ENCODE measurements at places on chromosomes 13 and 19.

DNA sequence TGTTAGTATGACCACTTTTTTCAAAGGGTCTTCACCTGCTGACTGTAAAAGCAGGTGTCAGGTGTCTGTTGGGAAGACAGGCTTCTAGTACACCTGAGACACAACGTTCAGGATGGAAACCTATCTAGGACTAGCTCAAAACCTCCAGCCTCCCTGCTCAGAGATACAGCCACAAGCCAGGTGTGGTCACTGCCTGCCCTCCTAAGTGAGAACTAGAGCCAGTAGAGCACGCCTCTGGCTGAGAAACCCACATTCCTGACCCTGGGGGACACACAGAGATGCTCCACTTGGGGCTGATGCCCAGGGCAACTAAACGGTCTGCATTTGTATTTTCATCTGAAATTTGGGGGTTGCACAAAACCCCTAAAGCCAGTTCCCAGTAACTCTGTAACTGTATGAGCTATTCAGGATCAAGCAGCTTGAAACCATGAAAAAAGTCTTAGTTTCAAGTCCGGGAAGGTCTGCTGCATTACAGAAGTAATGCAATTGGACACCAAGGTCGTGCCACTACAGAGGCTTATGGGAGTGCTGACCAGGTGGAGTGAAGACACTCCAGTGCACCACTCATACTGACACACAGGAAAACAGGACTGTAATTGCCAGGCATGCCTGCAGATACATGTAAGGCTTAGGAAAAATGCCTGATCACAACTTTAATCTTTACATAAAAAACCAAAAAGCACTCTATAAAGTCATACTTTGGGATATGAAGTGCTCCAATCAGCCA lies 27.8 kb downstream of the ANKRD10 start:
- DNase-seq, result no peak

- no peak for DNase-seq
Observed at GRCh38 chr13:41365631-41366030, 54.6 kb downstream of the NAA16 start.

GRCh38 chr13:42820451-42820850 lies 39.1 kb downstream of the FAM216B start:
- DNase-seq, result no peak

- DNase-seq, result no peak
Observed at GRCh38 chr13:32897296-32897695, 118.9 kb upstream of the KL start.

DNA sequence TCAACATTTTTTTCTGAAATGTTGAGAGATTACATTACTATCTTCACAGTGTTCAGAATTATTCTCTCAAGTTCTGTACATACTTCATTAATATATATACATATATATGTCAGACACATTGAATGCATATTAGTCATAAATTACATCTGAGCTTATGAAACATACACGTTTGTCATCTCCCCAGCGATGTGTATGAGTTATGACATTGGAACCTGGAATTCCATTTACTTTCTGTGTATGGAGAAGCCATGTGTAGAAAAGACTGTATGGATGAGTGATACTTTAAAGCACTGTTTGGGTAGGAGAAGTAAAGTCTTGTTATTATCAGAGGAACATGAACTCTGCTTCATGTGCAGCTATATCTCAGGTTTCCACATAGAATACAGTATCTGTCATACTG lies 167.2 kb downstream of the FGF14 start:
- no peak for DNase-seq

DNA sequence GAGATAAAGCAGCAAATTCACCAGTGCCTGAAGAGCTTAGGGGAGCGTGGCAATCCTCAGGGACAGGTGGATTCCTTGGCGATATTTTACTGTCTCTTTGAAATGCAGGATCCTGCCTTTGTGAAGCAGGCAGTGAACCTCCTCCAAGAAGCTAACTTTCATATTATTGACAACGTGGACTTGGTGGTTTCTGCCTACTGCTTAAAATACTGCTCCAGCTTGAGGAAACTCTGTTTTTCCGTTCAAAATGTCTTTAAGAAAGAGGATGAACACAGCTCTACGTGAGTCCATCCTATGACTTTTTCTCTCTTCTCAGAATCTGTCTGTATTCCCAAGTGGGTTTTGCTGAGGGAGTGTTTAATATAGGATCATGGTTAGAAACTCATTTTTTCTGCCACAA lies 22.6 kb downstream of the NLRP4 start:
- DNase-seq, result no peak

DNA sequence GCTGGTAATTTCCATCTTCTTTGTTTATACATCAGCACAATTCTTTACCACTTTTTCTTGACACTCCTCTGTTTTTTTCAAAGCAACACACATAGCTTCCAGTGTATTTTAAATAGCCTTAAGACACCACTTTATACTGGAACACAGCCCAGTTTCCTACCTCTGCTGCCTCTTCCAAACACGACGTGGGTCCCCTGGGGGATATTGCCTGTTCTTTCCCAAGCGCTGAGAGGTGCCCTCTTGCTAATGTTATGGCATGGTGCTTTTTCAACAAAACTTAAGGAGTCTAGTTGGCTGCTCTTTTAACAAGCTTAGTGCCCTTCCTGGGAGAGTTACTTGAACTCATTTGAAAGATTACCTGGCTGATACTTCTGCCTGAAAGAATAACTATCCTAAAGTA lies 112.7 kb downstream of the OLFM4 start:
- DNase-seq, result no peak

- DNase-seq, result no peak
Observed at GRCh38 chr19:8097681-8098567, 45.4 kb downstream of the CCL25 start.

DNA sequence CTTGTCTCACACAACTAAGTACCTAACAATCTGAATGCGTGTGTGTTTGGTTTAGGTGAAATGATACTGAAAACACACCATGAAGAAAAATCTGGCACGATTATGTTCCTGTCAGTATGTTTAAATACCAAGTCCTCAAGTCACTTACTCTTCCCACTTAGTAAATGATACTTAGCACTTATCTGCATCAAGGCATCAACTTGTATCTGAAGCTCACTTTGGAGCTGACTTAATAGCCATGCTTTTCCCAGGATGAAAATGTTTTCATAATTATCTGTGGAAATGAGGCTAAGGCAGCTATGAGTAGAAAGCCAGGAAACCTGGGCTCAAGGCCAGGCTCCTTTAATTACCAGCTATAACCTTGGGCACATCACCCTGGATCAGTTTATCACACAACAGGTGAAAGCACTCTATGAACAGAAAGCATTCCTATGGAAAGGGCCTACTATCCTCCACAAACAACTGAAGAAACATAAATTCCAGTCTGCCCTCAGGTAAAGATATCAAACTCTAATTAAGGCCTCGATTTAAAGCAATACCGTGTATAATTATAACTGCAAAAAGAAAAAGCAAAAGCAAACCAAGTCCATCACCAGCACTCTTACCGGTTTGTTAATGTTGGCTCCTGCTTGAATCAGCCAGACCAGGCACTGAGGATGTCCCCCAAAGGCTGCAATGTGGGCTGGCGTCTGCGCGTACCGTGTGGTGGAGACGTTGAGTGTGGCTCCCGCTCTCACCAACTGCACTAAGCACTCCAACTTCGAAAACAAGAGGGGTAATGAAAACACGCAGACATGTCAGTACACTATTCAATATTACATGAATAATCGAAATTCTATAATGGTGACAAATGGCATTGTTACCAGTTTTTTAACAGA lies 4.6 kb downstream of the ANKRD10 start:
- DNase-seq, result no peak

DNA sequence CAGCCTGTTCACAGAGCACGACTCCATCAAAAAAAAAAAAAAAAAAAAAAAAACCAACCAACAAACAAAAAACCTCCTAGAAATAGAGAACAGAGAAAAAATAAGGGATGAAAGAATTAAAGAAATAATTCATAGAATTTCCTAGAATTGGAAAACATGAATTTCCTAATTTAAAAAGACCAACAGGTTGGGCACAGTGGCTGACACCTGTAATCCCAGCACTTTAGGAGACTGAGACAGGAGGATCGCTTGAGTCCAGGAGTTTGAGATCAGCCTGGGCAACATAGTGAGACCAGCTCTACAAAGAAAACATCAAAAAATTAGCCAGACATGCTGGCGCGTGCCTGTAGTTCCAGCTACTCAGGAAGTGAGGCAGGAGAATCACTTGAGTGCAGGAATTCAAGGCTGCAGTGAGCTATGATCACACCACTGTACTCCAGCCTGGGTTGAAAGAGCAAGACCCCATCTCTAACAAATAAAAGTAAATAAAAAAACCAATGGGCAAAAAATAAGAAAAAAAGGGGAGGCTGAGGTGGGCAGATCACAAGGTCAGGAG lies 6.5 kb downstream of the SPART start:
- DNase-seq, result no peak

DNA sequence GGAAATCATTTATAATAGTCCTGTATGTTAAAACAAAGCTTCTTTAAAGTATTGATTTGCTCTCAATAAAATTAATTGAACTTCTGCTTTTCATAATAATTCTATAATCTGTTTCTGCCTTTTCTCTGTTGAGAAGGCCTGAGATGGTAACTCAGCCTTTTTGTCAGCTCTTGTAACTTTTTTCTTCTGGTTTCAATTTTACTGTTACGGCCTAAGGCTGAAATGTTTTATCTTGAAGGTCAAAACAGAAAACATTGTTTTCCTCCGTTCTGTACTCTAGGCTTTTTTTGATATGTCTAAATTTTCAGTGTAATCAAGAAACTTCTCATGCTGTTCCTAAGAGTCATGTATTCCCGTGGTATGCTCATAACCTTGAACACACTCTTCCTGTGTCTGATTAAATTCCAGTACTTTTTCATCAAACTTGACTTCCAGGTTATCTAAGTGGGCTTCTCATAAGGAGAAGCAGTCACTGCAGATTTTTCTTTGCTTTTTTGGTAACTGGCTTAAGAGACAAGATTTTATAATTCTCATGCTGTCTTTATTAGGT lies 7.6 kb upstream of the NAXD start:
- DNase-seq, result no peak

DNA sequence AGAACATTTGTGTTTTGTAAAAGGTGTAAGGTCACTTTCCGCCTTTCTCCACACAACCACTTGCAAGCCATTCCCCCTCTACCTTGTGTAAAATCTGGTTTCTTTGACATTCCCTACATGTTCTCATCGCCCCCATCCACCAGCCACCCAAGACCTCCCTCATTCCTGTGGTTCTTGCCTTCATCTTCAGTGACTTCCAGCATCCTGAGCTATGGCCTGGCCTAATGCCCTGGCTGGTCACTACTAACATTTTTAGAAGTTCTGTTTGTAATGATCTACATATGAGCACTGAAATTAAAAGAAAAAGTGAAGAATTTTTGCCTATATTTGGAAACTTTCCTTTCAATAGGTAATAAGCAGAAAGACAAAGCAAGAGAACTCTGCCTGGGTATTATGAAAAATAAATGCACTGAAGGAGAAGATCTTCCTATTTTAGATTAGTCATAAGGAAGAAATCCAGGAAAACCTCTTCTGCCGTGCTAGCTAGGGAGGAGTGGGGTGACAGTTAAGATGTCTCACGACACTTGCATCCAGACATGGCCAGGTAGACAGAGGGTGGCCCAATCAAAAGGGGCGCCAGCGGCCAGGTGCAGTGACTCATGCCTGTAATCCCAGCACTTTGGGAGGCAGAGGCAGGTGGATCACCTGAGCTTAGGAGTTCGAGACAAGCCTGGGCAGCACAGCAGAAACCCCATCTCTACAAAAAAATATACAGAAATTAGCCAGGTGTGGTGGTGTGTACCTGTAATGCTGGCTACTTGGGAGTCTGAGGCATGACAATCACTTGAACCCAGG lies 28.1 kb upstream of the MPHOSPH8 start:
- no peak for DNase-seq

- DNase-seq, result no peak
Observed at GRCh38 chr13:73859841-73860240, 274.4 kb downstream of the KLF12 start.

GRCh38 chr13:30438286-30438685 lies 16.0 kb downstream of the UBE2L5 start:
- no peak for DNase-seq

GRCh38 chr13:36865265-36865664 lies 46.2 kb downstream of the RFXAP start:
- no peak for DNase-seq

DNA sequence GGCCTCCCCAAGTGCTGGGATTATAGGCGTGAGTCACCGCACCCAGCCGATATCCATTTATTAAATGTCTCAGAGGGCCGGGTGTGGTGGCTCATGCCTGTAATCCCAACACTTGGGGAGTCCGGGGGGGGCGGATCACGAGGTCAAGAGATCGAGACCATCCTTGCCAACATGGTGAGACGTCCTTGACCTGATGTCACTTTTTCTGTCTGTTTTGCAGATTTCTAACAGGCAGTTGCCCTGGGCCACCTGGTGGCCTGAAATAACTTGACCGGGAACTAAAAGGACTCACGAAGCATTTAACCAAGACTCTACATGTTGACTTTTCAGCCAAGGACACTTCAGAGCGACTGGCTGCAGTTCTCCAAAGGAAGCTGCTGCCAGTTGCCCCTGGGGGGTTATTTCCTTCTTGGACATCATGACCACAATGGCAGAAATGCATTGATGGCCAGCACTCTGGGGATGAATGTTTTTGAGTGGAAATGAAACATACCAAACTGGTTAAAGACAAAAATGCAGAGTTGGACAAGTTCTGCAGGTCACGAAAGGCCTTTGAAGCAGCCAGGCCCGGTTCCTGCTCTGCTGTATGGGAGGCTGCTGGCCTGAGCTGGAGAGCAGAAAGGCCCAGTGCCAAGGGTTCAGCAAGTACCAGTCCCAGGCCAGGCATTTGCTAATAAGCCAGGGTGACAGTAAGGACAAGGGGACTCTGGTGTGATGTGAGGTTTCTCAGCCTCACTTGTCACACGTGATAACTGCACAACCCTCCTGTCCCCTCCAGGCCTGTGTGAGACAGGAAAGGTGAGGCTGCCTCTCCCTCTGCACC lies 8.3 kb downstream of the ZNF837 start:
- no peak for DNase-seq

DNA sequence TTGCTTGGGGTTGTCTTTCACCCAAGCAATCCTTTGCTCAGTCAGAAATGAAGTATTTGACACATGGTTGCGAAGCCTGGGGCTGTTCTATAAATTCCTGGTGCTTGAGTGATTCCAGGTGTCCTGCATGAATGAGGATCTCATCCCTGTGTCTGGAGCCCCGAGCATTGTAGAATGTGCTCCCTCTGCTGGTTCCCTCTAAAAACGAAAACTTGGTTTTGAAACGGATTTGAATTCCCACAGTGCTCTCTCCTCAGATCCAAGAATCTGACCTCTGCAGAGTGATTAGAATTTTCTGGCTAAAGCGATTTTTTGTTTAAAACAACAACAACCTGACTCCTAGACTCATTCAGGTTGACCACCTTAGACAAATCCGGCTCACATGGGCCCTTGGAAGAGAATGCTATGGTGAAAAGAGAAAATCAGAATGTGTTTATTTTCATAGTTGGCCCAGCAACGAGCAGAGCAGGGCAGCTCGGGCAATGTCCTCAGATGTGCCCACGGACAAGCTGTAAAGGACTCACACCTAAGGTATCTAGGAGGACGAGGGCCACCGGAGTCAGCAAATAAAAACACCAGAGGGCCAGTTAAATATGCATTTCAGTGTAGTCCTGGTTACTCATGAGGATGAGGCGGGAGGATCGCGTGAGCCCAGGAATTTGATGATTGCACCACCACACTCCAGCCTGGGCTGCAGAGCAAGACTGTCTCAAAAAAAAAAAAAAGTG lies 8.7 kb upstream of the ATP12A start:
- DNase-seq, result no peak

All from natural killer cell treated with Interleukin-12 subunit alpha and Interleukin-12 subunit beta and Interleukin-15 and Interleukin-18, amount 100 ng/mL, for 72 hours (primary cell).